Activated T-helper 1 cell treated with anti-CD3 and anti-CD28 coated beads, Interleukin-12 subunit alpha, Interleukin-12 subunit beta, Interleukin-2, Interleukin-4 antibody, amounts not matched to agents 30 ng/mL and 10 ng/mL and 1 ng/mL, durations not matched to agents 14 hours and 24 hours and 36 hours (primary cell): ENCODE measurements at places on chromosomes 3 and 15. TPM values are rescaled to one million over a fixed set of nuclear protein-coding genes. Genes with fewer than 3 reads are reported as not detected.

CDCP1 gene
- 0.98 and 1.2 TPM in 2 replicates for total RNA-seq

FSIP1 gene
- 0.26 and 0.34 TPM in 2 replicates for total RNA-seq

COL6A5 gene
- 0.02 and 0.16 TPM in 2 replicates for total RNA-seq

ARGFX gene
- not detected in 2 replicates for total RNA-seq

CCR1 gene
- total RNA-seq = 22.6 and 23.2 TPM in 2 replicates

CAMP gene
- not detected in 2 replicates for total RNA-seq

SPATA12 gene
- not detected in 2 replicates for total RNA-seq

LSAMP gene
- not detected in 2 replicates for total RNA-seq

LIPH gene
- total RNA-seq = not detected in 2 replicates

PSTPIP1 gene
- total RNA-seq = 218 and 226 TPM in 2 replicates

SHC4 gene
- 25.7 and 26.4 TPM in 2 replicates for total RNA-seq

C3orf33 gene
- total RNA-seq = 1.9 and 2.0 TPM in 2 replicates

FRMD5 gene
- not detected in 2 replicates for total RNA-seq

GPR149 gene
- total RNA-seq = not detected in 2 replicates

CHAC1 gene
- total RNA-seq = 11.7 and 12.4 TPM in 2 replicates

SCG5 gene
- 1.6 and 2.6 TPM in 2 replicates for total RNA-seq

NR1I2 gene
- total RNA-seq = 0.13 TPM in 1 of 2 replicates, not detected in the other

GPR62 gene
- not detected in 2 replicates for total RNA-seq

VGLL3 gene
- total RNA-seq = not detected in 2 replicates

CKMT1A gene
- 0.15 and 0.16 TPM in 2 replicates for total RNA-seq

UCN2 gene
- total RNA-seq = 0.21 TPM in 1 of 2 replicates, not detected in the other

SNTN gene
- not detected in 2 replicates for total RNA-seq

ANKRD63 gene
- total RNA-seq = not detected in 2 replicates

ITGA11 gene
- total RNA-seq = 0.23 and 0.27 TPM in 2 replicates

IMPG2 gene
- 0.05 and 0.13 TPM in 2 replicates for total RNA-seq

BLM gene
- total RNA-seq = 64.3 and 65.1 TPM in 2 replicates

SOX2 gene
- total RNA-seq = 0.07 and 0.10 TPM in 2 replicates

GOLGA6L7 gene
- total RNA-seq = not detected in 2 replicates

CCR5 gene
- 5.8 TPM in 2 replicates for total RNA-seq

GREM1 gene
- not detected in 2 replicates for total RNA-seq

CPLX3 gene
- total RNA-seq = 0.17 and 0.29 TPM in 2 replicates

SGO1 gene
- 17.8 and 18.3 TPM in 2 replicates for total RNA-seq
